ENCODE measurements at places on chromosomes 2 and 18.

DNA sequence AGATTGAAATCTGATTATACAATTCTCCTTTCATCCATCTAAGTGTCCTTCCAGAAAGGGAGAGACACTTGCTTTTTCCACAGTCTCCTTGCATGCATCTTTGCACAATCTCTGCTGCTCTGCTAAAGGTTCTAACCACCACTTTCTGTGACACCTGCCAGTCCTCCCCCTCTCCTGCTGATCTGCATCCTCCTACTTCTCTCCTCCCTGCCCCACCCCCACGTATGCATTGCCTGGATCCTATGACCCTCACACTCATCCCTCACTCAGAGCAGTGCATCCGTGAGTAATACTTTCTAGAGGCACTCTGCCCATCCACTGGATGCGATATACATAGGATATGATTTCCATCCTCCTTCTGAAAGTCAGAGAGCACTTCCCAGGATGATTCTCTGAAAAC is 27.7 kb upstream of the TRAPPC8 start:
- DNase-seq = no peak

GRCh38 chr2:3557639-3558204 is 411 bp downstream of the RNASEH1 start:
- DNase-seq = no peak

- DNase-seq = no peak
These were observed 88.0 kb downstream of the AFF3 start for GRCh38 chr2:100054426-100054825.

GRCh38 chr2:174771631-174772471 is 7.6 kb upstream of the CHRNA1 start:
- peak; percentile 65 for DNase-seq

DNA sequence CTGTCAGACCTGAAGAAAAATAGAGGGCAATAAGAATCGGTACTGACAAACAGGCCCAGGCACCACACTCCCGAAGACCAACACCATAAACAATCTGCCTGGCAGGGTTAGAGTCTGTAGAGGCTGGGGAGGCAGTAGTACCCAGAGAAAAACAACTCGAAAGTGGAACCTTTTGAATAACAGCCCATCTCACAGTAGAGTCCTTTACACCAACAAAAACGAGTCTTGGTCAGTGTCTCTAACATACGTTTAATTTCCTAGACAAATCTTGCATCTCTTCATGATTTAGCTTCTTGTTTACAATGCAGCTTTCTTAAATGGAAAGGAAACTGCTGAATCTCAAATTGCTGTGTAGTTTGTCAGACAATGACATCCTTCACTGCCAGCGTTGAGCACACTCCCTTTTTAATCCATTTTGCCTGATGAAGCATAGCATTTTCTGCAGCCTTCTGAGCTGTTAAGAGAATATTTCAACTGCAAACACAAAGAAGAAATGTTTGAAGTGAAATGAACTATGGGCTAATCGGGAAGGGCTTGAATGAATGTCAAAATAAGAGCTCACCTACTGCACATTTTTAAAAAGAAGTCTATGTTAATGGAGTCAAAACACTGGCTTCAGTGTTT is 73.1 kb upstream of the DSG1 start:
- no peak for DNase-seq

DNA sequence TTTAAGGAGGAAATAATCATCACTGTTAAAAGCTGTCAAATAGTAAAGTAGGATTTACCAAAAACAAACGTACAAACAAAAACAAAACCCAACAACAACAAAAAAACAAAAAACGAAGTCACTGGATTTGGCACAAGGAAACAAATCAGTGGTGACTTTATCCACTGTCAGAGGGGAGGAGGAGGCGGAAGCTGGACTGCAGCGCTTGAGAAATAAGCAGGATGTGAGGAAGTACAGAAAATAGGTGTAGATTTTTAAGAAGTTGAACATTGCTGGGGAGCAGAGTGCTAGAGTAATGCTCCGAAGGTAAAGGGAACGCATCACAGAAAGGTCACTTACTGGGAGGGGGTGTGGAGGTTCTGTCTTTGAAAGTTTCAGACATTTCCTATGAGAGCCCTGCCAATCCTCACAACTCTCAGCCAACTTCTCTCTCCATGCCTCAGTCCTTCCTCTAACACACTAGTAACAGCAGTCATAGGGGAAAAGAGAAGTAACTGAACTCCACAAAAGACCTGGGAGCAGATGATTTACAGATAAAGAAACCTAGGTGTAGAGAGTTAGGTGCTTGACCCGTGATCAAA is 220.2 kb upstream of the SMAD7 start:
- no peak for DNase-seq

DNA sequence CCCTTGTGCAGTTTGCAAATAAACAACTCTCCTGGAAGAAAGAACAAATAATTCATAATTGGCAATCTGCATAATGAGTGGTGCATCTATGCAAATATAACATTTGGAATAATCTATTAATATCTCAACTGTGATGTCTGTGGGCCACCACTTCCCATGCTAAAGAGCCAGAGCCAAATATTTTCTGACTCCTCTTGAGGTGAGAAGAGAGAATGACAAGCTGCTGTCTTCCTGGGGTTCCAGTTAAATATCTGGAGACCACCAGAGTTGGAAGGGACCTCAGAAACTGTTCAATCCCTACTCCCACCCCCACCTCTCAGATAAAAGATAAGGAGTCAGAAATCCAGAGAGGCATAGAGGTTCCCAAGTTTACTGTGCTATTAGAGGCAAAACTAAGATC is 241.0 kb upstream of the SLC14A2 start:
- no peak for DNase-seq

GRCh38 chr2:129575431-129575830 is 404.0 kb upstream of the RAB6C start:
- no peak for DNase-seq

- no peak for DNase-seq
These were observed 10.8 kb upstream of the ARHGEF4 start for GRCh38 chr2:130825966-130826253.

DNA sequence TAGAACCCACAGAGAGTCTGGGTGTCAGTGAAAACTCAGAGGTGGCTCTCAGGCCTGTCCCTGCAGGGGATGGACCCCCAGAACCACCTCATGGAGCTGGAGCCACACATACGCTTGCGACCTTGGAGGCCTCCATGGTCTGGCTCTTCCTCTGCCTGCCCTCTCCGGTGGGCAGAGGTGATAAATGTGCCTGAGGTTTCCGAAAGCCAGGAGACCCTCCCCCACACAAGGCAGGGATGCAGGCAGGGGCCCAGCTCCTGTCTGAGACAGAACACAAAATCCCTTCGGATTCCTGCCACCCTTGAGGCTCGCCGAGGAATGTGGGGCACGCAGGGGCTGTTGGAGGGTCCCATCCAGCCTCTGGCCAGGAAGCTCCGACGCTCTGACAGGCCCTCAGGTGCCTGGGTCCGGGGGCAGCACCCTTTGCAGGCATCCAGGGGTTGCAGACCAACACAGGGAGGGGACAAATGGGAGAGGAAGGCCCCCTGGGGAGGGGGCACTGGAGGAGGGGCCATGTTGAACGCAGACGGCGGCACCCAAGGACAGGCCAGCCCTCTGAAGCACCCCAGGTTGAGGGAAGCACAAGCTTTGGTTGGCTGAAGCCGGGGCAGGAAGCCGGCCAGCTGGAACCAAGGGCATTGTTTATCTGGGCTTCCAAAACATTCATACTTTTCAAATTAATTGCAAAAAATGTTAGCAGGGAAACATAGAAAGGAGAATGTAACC is 4.1 kb upstream of the SNED1 start:
- DNase-seq = no peak

DNA sequence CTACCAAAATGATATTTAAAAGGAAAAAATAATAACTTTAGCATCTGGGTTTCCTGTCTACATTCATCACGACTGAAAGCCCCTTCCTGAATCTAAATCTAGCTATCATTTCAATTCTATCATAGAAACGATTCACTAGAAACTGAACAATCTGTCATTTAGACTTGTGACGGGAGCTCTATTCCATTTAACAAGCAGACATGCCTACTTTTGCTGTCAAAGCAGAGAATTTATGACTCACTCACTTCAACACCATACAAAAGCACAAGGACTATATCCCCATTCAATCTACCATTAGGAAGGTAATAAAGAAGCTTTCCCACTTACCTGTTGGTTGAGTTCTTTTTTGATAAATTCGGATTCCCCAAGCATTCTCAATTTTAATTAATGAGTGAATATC is 1072.3 kb downstream of the LRP1B start:
- no peak for DNase-seq

DNA sequence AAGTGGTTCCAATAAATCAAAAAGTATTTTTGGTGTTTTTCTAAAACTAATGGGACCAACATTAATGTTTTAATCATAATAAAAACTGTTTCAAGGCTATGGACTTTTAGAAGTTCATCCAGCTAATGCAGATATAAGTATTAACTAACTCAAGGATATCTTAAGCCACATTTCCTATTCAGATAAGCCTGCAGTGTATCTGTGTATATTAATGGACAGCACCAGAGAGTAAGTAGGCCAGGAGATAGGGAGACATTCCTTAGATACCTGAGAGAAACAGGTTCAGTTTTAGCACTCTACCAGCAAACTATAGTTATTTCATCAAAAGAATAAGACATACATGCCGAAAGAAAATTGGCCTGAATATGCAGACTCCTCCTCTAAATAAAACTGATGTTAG is 27.3 kb downstream of the PREPL start:
- no peak for DNase-seq

GRCh38 chr18:2981212-2981728 is 31.7 kb downstream of the LPIN2 start:
- peak; percentile 42 for DNase-seq

GRCh38 chr2:70280242-70280798 is 13.2 kb downstream of the SNRPG start:
- DNase-seq = no peak

GRCh38 chr2:17858064-17858463 is 20.4 kb upstream of the KCNS3 start:
- no peak for DNase-seq

- DNase-seq = peak; percentile 21
These were observed 7.8 kb upstream of the ETAA1 start for GRCh38 chr2:67389286-67389685.

- DNase-seq = no peak
These were observed 38.3 kb downstream of the MRPL33 start for GRCh38 chr2:27809761-27810241.

DNA sequence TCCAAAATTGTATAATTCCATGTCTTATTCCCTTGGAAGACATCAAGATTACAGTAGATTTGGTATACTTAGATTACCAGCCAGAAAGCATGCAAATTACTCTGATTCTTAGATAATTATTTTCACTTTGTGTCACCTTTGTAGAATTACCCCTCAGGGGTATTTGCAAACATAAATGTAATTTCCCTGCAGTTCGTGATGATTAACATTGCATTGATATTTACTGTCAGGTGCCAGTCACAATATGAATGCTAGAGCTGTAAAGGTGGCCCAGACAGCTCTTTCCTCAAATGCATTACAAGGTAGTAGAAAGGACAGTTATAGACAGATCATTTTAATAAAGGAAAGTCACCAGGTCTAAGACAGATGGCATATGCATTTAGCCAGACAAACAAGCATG is 1537.5 kb upstream of the PIK3C3 start:
- DNase-seq = no peak

GRCh38 chr2:84077496-84077895 is 381.6 kb downstream of the SUCLG1 start:
- DNase-seq = no peak

- DNase-seq = no peak
These were observed 40.7 kb downstream of the KCNIP3 start for GRCh38 chr2:95337829-95338228.

GRCh38 chr18:9690418-9691188 is 17.5 kb upstream of the RAB31 start:
- no peak for DNase-seq
